ENCODE measurements at places on chromosomes 16 and 17. TPM values are rescaled to one million over a fixed set of nuclear protein-coding genes. Genes with fewer than 3 reads are reported as not detected.
A peak's percentile ranks its signal among the peaks of the same experiment; 100 is the strongest.

DNA sequence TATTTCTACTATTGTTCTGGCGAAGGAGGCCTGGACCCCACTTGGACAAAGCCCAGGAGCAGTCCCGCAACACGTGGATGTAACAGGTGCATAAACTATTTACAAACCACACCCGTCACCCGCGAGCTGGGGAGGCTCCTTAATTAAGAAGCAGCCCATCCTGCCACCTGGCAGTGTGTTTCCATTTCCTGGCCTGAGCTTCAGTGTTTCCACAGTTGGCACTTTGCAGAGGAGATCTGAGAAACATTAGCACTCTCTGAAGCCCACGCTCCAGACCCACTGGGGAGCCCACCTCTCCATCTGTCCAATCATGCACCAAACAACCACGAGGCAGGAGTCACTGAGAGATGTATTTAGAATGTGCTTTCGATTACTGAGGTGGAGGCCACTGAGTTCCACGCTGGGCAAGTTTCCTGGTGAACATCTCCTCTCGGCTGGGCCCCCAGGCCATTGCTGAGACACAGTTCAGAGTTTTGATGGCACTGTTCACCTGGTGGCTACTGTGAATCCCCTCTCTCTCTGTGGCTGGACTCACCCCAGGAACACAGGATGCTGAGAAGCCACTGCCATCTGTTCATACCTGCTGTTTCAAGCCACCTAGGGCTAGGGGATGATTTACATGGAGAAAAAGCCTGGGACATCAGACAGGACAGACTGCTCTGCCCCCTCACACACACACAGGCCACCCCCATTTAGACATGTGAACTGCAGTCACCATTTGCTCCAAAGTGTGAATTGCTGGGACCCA, 129.1 kb downstream of the AIPL1 start:
- no peak for ATAC-seq

- no peak for ATAC-seq
Measured at GRCh38 chr16:2204416-2205103, 694 bp upstream of the MLST8 start.

DNA sequence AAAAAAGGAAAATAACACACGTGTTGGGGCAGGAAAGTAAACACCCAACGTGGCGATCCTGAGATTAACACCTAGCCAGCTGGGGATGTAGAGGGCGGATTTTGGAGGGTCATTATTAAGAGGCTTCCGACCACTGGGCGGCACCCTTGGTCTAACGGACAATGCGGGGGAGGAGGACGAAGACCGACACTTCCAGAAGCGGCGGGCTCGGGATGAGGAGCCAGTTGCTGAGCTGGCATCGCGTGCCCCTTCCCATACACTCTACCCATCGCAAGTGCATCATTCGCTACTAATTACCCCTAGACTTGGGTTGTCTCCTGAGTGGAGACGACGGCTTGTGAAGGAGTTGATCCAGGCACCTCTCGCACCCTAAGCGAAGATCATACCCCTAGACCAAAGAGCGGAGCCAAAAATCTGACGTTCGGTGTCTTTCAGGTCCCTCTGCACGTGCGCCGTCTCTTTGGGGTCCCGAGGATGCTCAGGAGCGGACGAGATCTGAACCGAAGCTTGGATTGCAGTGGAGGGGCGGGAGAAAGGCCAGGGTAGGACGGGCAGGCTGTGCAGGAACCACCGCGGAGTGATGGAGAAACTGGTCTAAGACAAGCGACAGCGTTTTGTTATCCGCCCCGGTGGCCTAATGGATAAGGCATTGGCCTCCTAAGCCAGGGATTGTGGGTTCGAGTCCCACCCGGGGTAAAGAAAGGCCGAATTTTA, 17.6 kb downstream of the ZNF213 start:
- ATAC-seq: peak; percentile 62

DNA sequence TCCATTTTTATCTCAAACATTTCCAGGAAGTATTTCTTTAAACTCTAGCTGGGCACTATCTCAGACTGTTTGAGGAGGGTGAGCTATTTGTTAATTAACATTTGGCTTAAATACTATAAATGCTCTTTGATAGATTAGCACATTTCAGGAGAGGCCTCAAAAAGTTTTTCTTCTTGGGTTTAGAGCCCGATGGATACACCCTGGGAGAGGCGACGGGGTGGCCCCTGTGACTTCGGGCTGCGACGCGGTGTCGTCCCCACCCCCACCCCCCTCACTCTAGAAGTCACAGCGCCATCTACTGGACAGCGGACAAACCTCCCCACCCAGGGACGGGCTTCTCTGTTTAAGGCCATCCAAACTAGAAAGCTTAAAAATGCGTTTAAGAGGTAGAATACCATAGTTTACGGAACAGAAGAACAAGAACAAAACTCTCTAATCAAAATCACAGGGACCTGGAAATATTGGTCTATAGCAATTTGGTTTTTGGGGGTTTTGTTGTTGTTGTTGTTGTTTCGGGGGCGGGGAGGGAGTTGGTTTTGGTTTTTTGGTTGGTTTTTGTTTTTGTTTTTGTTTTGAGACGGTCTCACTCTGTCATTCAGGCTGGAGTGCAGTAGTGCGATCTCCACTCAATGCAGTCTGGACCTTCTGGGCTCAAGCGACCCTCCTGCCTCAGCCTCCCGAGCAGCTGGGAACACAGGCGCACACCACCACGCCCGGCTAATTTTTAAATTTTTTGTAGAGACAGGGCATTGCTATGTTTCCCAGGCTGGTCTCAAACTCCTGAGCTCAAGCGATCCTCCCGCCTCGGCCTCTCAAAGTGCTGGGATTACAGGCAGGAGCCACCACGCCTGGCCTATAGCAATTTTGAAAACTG, 254.4 kb downstream of the C16orf95 start:
- peak; percentile 50 for ATAC-seq

- ATAC-seq: no peak
Measured at GRCh38 chr16:14677627-14678026, 16.5 kb downstream of the PLA2G10 start.

DNA sequence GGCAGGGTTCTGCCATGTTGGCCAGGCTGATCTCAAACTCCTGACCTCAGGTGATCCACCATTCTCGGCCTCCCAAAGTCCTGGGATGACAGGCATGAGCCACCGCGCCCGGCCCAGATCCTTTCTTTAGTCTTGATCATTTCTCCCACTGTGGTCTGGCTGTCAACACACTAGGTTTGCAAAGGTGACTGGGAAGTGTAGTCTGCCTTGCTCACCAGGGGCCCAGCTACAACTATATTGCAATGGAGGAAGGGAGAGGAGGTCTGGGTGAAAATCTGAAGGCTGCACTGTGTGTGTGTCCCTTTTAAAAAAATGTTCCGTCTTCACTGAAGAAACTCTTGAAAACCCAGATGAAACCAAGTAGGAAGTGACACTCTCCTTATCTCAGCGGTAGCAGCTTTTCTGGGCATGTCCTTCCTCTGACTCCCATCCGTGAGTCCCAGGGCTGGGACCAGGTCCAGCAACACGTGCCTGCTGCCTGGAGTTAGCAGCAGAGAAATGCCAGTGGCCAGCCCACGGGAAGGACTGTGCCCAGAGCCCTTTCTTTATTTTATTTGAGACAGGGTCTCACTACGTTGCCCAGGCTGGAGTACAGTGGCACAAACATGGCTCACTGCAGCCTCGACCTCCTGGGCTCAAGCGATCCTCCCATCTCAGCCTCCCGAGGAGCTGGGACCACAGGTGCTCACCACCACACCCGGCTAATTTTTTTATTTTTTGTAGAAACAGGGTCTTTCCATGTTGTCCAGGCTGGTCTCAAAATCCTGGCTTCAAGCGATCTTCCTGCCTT, 17.8 kb upstream of the KIF19 start:
- no peak for ATAC-seq

GRCh38 chr17:1931844-1932579, 93.1 kb downstream of the RTN4RL1 start:
- peak; percentile 69 for ATAC-seq

GRCh38 chr17:36773039-36773438, 164.2 kb upstream of the LHX1 start:
- no peak for ATAC-seq

- ATAC-seq: no peak
Measured at GRCh38 chr16:76335180-76335974, 58.2 kb downstream of the CNTNAP4 start.

DNA sequence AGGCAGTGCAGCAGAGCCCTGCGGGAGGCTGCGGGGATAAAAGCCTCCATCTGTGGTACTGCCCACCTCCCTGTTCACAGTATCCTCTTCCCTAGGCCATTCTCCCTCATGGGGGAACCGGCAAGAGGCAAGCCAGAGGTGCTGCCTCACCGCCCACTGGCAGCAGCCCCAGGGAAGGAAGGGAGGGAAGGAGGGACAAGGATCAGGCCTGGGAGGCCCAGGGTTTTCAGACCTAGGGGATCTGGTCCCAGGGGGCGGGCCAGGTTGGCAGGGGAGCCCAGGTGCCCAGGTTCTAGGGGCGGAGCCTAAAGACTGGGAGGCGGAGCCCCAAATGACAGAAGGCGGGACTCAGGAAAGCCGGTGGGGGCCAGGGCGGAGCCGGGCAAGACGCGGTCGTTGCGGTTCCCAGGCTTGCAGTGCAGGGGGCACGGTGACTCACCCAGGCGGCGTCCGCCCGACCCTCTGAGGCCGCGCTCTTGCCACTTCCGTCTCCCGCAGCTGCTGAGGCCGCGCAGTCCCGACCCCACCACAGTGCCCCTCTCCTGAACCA, 3.0 kb upstream of the MTMR4 start:
- ATAC-seq: no peak

GRCh38 chr16:60203525-60204124, 1469.5 kb upstream of the GOT2 start:
- ATAC-seq: no peak

DNA sequence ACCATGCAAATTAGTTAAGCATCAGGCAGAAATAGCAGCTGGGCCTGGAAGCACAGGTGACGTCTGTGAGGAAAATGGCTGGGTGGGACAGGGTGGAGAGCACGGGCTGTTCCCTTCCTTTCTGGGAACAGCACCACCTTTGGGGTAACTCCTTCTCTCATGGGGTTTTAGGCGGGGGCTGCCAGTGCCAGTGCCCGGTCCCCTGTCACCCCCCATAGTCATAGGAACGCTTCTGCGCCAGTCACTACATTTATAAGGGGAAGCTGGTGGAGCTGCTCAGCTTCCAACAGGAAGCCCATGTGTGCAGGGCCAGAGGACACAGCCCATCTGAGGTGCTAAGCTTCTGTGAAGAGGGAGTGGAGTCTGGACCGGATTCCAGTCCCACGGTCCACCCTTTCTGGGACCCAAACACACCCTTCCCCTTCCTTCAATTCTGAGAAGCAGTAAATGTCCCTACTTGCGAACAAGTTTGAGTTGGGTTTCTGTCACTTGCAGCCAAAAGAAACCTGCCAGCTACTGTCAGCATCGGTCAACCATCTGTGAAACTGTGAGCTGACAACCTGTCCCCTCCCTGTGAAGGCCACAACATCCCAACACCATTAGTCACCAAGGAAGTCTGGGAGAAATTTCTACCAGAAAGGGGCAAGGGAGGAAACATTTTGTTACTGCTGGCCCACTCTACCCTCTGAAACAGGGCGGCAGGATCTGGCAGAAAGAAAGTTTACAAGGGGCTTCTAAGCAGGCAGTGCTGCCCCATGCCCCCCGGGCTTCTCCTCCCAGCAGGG, 86.0 kb upstream of the AMZ2 start:
- ATAC-seq: peak; percentile 82

DNA sequence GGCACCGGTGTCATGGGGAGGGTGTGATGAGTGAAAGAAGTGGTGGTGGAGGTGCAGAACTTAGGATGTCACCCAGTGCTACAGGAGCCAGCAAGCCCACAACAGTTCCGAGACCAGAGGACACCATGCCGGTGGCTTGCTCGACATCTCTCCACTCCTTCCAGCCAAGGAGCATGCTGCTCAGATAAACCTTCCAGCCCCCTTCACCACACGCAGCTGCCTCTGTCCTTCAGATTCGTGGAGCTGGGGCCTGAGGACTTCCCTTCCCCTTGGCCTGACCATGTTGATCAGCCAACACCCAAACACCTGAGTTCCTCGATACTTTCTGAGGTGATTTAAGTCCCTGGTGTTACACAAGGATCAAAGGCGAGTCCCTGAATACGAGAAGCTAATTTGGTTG, 188.8 kb upstream of the FOXF1 start:
- no peak for ATAC-seq

GRCh38 chr16:4745274-4745569, 10.9 kb downstream of the DNAAF8 start:
- no peak for ATAC-seq

DNA sequence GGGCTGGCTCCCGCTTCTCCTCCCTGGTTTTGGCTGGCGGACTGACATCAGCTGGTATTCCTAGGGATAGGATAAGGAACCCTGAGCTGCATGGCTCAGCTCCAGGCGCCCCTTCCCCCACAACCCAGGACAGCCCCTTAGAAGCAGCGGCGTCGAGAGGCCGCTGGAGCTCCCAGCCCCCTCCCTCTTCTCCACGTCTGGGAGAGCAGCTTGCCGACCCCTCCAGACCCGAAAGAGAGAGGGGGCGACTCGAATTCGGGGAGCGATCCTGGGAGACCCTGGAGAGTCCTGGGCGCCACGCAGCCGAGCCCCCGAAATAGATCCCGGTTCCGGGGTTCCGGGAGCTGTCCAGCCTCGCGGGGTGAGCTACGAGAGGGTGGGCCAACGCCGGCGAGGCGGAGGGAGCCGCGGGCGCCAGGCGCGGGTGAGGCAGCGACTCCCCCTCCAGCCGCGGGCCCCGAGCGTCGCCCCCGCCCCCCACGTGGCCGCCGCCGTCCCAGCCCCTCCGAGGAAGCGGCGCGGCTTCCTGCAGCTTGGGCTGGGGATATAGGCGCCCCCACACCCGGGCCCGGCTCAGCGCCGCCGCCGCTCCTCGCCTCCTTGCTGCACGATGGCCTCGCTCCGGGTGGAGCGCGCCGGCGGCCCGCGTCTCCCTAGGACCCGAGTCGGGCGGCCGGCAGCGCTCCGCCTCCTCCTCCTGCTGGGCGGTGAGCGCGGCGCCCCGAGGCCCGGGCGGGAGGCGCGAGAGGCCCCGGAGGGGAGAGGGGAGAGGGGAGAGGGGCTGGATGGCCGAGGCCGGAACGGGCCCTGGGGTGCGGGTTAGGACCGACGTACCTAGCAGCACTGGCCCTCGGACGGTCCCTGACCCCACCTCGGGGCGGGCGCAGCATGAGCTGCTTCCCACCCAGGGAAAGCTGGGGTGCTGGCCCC, at the start of gene RAMP2:
RAMP2 (plus strand) TSS at position 576 of the 930 bp plus-strand sequence; CDS start at position 611, 35 bp downstream.
- ATAC-seq: peak; percentile 54

- no peak for ATAC-seq
Measured at GRCh38 chr17:61478026-61478789, 26.0 kb downstream of the TBX4 start.

DNA sequence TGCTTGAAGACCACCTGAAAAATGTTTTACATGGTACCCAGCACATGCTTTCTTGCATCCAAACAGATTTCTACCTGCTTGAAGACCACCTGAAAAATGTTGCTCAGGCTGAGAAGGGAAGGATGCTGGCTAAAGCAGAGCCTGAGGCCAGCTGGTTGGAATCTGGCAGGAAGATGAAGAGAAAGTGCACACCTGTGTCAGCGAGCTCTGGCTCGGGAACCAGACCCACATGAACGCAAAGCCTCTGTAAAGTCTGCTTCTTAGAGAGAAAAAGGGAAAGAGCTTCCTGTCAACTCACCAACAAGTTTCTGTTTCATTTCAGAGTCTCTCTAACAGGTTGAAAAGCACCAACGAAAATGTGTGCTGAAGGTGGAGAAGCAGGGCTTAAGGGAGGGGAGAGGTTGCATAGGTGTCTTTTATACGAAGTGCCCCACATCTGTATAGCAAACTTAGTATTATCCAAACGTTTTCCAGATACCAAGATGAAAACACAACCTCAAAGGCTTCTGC, 226.0 kb downstream of the TOX3 start:
- ATAC-seq: no peak

CFAP52 gene
- 0.40 TPM for total RNA-seq

ITGB3 gene
- total RNA-seq: 50.5 TPM

MPO gene
- total RNA-seq: not detected

LITAFD gene
- total RNA-seq: not detected

IRF8 gene
- 2.4 TPM for total RNA-seq

ADORA2B gene
- 2.0 TPM for total RNA-seq

RAP1GAP2 gene
- total RNA-seq: 8.8 TPM

C16orf92 gene
- total RNA-seq: not detected

OR3A2 gene
- total RNA-seq: 0.78 TPM

HOXB7 gene
- total RNA-seq: 4.2 TPM
